Left renal cortex interstitium (tissue), 4 donors: ENCODE measurements at places on chromosomes 3 and 15. TPM values are rescaled to one million over a fixed set of nuclear protein-coding genes. Genes with fewer than 3 reads are reported as not detected.

Gene TRPM1
- polyA plus RNA-seq: 0.19 TPM

- no peak for DNase-seq
These were observed 47.0 kb downstream of the PSMD6 start for GRCh38 chr3:63976161-63976871.

GRCh38 chr15:89371228-89372044, 36.8 kb upstream of the POLG start:
- DNase-seq: no peak

- DNase-seq: no peak
These were observed 893.5 kb downstream of the TUSC7 start for GRCh38 chr3:117603097-117603496.

- no peak for DNase-seq
These were observed 8.9 kb upstream of the ROPN1B start for GRCh38 chr3:125960066-125960424.

GRCh38 chr3:71149959-71150954, 433.3 kb downstream of the FOXP1 start:
- DNase-seq: no peak
